ENCODE measurements at places on chromosomes 6 and 20.

GRCh38 chr6:145763742-145764141 is 28.4 kb upstream of the EPM2A start:
- no peak for DNase-seq

DNA sequence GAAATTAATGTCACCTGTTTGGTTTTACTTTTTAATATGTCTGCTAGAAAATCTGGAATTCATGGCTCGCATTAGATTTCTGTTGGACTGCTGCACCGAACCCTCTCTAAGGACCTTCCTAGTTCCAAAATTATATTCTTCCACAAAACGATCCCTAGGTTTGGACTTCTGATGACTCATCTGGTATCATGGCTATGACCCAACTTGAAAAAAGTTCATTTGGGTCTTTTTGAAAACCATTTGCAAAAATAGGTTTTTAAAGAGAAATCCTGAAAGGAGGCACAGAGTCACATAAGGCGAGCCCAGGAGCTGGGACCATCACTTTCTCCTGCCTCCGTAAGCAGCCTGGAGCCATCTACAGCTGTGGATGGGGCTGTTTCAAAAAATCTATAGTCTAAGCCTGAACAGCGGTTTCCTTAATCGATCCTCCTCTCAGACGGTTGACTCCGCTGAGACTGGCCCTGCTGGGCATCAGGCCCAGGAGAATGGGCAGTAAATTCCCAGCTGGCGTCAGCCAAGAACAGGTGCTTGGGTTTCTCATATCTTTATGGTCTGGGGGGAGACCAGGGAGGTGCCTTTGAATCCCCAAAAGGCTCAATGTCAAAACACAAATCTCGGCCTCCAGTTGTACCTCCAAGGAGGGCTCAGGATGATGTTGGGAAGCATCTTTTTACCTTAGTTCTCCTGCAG is 44.6 kb downstream of the SLC24A3 start:
- DNase-seq: no peak

DNA sequence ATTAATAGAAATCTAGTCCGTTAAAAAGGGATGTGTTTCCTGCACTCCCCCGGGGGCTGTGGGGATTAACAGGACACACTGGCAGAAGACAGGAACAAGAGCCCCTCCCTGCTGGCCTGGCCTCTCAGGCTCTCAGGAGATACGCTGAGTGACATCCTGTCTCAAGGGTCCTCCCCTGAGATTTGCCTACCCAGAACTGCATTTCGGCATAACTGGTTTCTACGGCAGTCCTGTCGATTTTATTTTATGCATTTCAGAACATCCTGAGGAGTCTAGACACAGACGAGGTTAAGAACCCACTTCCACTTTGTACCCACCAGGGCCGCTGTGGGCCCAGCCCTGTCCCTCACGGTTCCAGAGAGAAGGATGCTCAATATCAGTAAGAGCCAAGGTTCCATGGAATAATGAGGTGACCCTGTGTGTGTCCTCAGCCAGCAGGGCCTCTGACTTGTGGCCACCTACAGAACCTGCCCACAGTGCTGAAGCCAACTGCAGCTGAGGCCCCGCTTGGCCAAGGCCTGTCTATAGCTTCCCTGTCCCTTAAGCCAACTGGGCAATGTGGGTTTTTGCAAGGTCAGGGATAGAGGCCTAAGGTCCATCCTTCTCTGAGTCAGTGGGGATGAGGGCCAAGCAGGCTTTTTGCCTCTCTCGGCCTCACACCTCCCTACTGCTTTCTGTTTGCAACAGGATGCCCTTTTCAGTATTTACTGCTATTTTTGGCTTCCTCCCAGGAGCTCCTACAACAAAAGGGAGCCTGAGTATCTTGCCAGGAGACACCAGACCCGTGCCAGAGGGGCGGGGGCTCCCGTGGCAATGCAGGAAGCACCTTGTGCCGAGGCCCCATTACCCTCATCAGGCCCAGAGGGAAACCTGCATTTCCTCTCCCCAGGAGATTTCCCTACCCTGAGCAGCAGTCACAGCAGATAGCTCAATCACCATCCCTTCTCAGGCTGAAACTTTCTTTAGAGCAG is 14.7 kb downstream of the UQCC2 start:
- no peak for DNase-seq

DNA sequence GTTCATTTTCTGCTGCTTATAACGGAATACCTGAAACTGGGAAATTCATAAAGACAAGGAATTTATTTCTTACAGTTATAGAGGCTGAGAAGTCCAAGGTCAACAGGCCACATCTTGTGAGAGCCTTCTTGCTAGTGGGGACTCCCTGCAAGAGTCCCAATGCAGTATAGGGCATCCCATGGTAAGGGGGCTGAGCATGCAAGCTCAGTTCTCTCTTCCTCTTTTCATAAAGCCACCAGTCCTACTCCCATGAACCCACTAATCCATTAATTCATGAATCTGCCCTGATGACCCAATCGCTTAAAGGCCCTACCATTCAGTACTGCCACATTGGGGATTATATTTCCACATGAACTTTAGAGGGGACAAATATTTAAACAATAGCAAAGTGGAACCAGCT is 26.5 kb downstream of the CYB5R4 start:
- no peak for DNase-seq

DNA sequence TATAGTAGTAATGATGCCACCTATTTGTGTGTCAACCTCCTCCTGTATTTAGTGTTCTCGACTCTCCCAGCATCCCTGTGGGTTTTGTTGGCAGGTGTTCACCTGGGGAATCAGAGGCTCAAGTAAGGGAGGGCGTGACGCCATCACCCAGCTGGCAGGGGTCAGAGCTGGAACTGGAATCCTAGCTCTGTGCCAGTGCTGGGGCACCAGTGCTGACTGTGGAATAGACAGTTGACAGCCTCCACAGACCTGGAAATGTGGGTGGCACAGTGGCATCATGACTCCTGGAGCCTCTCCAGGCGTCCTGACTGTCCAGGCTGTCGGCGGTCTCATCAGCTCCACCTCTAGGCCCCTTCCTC is 102.8 kb downstream of the SYCP2 start:
- DNase-seq: no peak

DNA sequence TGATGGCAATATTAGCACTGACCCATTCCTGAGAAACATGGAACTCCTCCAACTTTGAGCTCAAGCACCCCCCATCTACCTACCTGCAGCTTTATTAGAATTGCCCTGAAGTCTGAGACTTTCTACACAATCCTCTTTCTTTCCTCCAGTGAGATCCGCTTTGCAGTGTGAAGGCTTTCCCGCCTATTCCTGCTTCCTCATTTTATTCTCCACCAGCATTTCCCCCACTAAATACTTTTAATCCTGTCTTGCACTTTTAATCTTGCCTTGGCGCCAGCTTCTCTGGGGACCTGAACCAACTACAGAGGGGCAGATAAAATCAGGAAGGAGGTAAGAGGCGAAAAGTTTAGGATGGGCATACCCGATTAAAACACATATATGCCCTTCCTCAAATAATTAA is 178.1 kb upstream of the PRDM1 start:
- no peak for DNase-seq

DNA sequence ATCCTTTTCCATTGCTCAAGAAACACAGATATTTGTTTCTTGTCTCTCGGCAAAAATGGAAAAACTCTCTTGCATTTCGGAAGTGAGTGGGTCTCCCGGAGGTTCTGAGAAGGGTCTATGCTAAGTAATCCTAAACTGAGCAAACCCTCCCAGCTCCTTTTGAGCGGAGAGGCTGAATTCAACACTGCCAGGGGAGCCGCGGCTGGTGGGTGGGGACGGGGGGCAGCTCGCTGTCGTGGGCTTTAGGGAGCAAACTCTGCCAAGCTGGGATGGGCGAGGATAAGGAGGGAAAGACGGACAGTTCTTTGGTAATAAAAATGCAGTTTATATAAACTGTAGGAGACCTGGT is 211.4 kb downstream of the FOXC1 start:
- no peak for DNase-seq

DNA sequence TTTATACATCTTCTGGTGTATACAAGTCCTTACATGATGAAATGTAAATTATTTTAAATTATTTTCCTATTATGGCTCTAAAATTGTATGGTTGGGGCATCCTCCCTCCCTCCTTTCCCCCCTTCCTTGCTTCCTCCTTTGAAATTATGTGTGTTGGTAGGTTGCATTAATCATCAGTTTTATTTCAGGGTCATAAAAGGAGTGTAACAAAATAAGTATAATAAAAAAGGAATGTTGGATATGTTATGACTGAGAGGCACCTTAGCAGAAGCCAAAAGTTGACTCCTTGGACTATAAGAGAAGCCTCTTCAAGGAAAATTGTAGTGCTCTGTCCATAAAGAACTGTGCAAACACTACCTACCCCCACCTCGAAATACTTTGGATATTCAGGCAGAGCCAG is 46.6 kb upstream of the PTPRK start:
- DNase-seq: no peak

- no peak for DNase-seq
These were observed 148.3 kb upstream of the TFAP2D start for GRCh38 chr6:50565004-50565403.

DNA sequence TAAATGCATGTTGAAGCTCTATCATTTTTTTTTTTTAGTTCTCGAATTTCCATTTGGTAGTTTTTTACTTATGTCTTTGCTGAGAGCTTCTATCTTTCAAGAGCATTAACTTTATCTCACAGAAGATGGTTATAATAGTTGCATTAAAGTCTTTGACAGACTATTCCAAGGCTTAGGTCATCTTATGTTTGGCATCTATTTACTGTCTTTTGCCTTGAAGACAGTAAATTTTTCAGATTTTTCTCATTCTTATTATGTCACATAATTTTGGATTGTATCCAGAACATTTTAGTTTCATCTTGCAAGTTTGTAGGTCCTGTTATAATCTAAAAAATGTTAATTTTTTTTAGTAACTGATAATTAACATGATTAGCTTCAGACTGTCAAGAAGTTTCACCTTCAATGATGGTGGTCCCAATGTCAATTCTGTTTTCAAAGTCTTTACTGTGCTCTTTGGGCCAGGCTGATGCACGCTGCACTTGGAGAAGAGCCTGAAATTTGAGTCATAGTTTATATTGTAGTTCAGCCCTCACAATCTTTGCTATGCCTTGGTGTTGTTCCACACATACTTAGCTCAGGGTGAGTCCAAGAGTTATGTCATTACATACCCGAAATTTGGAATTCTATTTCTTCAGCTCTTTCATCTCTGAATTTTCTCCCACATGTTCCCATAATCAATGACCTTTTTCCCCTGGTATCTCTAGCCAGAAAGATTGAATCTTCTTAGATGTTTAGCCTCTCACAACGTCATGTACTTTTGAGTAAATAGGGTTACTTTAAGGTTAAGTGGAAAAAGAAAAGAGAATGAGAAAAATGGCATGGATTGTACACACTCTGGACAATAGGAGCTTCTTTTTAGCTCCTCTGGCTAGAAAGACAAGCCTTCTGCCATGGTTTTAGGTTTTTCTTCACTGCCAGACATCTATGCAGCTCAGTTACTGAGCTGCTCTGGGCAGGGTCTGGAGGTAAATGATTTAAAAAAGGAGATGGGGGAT is 110.3 kb upstream of the BTBD3 start:
- DNase-seq: no peak

DNA sequence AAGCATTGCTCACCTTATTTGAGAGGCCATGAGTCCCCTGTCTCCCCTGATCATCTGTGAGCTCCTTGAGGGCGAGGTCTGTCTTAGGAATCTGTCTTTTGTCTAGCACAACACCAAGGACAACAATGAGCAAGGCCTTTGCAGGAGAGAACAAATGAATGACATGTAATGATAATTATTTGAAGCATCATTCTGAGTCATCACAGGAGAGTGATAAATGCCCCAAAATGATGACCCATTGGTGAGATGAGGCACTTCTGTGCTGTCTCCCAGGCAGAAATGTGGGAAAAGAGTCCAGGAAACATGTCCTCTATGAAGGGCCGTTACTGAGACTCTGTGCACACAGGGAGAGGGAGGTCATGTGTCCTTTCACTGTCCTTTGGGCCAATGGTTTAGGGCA is 105.2 kb upstream of the LRFN2 start:
- DNase-seq: no peak

DNA sequence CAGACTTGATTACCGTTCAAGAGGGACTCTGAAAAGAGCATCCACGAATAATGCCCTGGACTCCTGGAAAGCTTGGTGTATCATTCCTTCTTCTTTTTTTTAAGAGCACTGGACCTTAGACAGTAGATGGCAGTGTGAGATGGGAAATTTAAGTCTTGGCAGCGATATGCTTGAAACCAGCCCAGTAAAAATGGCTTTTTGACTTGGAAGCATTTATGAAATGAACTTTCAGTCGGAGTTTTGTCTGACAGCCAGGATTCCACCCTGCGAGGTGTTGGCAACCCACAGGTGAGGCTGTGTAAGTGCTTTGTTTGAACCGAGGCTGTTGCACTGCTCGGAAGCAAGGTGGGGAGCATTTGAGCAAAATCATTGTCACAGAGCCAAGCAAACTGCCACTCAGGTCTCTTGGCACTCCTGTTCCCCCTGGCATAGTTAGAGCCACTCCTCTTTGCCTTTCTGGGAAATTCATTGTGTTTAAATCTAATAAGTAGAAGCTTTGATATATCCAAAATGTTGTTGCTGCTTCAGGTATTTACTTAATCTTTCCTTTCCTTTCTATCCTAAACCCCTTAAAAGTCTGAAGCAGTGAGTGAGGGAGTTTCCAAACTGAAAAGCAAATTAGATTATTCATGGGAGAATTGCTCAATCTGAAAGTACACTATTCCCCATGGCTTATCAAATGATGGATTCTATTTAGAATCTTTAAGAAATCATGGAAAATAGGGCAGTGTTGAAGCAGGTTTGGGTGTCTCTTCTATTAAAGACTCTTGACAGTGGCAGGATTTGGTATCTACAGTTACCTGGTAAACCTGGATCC is 272.8 kb upstream of the SLC35B3 start:
- no peak for DNase-seq

GRCh38 chr20:54184904-54185626 is 11.3 kb upstream of the CYP24A1 start:
- no peak for DNase-seq

- no peak for DNase-seq
These were observed 28.3 kb upstream of the SSR1 start for GRCh38 chr6:7341271-7341670.

GRCh38 chr6:161105408-161105807 is 113.8 kb downstream of the MAP3K4 start:
- DNase-seq: no peak

DNA sequence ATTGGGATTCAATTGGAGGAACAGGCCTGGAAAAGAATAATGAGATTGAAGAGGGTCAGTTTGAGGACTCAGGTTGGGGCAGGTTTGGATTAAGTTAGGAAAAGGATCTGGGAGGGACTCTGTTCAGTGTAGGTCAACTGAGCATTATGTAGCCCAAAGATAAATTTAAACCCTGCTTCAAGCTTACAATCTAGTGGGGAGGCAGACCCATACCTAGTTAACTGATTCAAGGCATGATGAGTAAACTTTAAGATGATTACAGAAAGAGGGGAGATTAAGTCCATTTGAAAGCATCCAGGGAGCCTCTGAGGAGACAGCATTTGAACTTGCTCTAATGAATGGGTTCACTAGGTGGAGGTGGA is 11.4 kb upstream of the LTA start:
- DNase-seq: no peak

GRCh38 chr20:47964149-47964548 is 178.9 kb upstream of the SULF2 start:
- DNase-seq: no peak

DNA sequence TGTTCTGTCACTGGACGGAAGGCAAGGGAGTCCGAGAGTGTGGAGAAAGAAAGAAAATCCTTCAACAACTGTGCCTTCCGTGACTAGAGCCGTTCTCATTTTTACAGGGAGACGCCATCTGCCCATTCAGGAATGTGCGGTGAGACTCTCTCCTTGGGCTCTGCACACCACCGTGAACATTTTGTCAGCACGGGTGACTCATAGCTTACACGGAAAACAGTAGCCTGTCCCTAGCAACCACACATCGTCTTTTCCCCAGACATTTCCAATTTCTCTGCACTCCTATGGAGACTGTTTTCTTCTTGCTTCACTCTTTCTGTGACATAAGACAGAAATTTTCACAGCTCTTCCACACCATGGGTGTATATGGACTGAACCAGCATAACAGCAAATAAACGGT is 55.1 kb downstream of the TBXT start:
- no peak for DNase-seq
